ELR (cell line): ENCODE measurements at places on chromosomes 3 and 15.

GRCh38 chr3:192851821-192852372, 65.8 kb downstream of the MB21D2 start:
- peak; percentile 85 for DNase-seq

DNA sequence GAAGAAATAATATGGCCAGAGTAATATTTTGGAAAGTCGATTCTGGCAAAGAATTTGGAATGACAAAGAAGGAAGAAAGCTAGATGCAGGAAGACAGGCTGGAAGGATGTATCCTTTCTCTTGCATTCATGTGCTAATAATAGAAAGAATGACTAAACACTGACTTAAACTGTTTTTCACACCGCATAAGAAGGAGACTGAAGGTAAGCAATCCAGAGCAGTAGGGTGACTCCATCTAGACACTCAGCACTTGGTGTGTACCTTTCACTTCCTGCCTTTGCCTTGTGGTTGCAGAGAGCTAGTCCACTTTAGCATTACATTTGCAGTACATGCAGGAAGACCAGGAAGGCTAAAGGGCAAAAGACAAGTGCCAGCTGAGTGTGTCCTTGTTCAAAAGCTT, 234.6 kb downstream of the RBMS3 start:
- peak; percentile 75 for DNase-seq

DNA sequence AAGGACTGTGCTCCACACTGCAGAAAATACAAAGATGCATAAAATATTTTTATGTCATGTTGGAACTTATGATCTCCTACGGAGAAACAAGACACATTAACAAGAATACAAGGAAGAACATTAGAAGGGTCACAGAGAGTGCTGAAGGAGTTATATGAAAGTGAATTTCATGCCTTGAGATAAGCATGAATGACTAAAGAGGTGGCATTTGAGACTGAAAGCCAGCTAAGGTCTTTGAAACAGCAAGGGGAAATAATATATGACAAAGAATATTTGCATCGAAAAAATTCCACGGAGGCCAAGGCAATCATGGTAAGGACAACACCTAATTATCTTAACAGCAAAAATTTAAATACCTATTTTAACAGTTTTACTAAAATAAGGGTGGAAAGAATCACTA, 12.5 kb downstream of the GSK3B start:
- DNase-seq: no peak

GRCh38 chr15:74957476-74958035, 984 bp upstream of the RPP25 start:
- peak; percentile 33 for DNase-seq

GRCh38 chr3:38085311-38085942, 46.4 kb downstream of the DLEC1 start:
- no peak for DNase-seq

- no peak for DNase-seq
These were observed 6.3 kb downstream of the ADGRG7 start for GRCh38 chr3:100615684-100616083.

DNA sequence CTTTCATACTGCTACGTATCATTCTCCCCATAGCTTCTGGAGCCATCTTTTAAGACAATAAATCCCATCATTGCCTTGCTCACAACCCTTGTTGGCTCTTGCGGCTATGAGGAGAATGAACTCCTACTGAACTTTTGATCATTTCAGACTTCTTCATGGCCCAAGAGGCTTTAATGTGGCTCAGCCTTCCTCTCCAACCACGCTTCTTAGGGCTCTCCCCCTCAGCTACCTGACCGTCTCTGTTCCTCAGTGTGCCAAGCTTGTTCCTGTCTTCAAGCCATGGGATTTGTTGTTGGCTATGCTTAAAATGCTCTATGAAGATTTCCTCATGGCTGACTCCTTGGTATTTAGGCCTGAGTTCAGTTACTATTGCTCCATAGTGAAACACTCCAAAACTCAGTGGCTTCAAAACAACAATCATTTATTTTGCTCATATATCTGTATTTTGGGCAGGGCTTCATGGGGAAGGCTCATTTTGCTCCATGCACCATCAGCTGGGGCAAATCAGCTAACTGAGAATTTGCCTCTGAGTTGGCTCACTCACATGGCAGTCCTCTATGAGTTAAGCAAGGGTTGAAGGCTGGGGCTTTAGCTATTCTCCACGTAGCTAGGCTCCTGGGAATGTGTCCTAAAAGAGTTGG, 47.5 kb downstream of the FOXL2 start:
- DNase-seq: no peak

GRCh38 chr3:61094608-61095007, 156.6 kb downstream of the FHIT start:
- DNase-seq: no peak

GRCh38 chr3:54034971-54035370, 87.4 kb upstream of the CACNA2D3 start:
- DNase-seq: no peak

DNA sequence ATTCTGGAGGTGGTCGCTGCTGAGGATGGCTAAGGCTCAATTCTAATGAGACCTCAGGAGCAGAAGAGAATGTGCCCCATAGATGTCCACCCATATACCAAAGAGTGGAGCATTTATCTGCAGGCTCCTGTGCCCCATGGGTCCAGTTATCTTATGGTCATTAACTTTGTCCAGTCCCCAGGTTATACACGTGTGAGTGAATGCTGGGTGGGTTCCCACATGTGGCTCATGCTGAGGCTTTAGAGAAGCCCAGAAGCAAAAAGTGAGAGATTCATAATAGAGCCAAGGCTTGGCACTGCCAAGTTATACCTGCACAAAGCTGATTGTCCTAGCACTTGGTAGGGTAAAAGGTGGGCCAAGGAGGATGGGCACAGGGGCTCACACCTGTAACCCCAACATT, 30.0 kb upstream of the MINAR1 start:
- no peak for DNase-seq

DNA sequence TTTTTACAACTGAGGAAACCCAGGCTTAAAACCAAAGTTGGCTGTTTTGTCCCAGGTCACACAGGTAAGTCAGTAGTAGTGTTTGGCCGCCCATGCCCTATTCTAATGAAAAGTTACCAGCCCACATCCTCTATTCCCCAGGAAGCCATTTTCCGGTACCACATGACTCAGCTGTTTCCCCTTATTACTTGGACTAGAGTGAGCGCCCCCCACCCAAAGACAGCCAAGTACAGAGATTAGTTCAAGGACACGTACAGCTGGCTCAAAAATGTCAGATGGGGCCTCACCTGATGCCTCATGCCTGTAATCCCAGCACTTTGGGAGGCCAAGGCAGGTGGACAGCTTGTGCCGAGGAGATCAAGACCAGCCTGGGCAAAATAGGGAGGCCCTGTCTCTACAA, 8.5 kb upstream of the KLHL6 start:
- no peak for DNase-seq

DNA sequence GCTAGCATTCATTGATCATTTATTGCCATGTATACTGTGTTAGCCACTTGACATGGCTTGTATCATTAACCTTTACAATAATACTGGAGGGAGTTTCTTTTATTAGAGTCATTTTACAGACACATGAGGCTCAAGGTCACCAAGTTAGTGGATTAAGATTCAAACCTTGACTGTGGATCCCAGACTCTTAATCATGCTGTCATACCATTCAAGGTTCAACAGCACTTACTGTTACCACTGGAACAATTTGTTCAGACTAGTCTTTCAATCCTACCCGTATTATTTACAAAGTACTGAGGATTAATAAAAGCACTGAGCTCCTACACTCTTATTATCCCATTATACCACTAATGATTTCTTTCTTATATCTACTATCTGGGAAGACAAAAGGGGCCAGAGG, 1.2 kb downstream of the COX17 start:
- DNase-seq: no peak

DNA sequence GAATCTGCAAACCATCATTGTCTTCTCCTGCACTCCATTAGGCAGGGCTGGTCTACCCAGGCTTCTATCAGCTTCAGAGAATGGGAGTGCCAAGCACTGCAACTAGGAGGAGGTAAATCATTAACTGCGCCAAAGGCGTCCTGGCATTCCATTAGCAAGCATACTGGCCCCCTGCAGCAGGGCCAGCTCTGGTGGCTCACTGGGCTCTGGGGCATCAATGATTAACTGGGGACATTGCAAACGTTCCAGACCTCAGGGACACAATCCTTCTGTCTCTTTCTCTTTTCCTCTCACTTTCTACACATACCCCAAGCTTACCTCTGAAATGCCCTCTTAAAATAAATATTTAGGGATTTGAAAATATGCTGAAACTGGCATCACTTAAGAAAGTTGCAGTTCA, 129.0 kb downstream of the MYLK start:
- no peak for DNase-seq

DNA sequence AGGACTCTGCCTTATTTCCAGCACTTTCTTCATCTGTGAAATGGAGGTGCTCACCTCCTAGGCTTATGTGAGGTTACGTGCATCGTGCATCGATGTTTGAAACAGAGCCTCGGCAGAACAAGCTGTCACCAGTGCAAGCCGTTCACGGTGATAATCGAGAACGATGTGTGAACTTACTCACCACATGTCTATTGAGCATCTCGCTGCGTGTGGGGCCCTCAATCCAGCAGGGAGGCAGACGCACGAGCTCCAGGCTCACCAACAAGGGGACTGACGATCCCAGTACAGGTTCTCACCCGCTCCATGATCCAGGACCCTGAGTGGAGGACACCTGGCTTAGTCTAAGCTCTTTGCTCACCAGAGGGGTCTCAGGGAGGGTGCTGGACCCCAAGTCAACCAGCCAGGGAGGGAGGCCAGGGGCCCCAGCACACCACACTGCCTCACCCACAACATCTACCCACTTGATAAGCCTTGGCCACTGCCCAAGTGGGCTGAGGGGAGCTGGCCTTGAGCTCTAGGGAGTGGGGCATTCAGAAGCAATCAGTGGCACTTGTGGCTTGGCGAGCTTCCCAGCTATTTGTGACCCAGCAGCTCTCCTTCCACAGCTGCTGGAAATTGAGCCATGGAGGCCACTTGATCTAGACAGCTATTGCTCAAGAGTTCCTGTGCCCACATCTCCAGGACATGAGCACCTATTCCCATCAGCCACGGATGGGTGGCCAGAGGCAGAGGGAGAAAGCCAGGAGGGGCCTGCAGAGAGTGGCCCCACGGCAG, 34.4 kb upstream of the SLC6A1 start:
- DNase-seq: no peak

DNA sequence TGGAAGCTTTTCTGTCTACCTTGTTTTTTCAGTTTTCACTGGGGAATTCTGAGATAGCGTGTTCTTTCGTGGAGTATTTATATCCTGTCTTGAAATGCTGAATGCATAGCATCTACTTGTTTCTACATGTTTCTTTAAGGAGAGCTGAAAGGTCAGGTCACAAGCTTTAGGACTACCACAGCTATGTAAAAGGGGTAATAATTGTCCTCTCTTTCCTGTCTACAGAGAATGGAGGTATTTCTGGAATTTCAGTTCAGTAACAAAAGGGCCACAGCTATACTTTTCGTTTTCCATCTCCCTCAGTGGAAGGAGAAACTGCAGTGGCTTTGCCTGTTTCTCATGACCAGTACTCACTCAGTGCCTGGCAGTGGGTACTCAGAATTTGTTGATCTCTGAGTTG, 4.7 kb downstream of the INAFM2 start:
- no peak for DNase-seq

DNA sequence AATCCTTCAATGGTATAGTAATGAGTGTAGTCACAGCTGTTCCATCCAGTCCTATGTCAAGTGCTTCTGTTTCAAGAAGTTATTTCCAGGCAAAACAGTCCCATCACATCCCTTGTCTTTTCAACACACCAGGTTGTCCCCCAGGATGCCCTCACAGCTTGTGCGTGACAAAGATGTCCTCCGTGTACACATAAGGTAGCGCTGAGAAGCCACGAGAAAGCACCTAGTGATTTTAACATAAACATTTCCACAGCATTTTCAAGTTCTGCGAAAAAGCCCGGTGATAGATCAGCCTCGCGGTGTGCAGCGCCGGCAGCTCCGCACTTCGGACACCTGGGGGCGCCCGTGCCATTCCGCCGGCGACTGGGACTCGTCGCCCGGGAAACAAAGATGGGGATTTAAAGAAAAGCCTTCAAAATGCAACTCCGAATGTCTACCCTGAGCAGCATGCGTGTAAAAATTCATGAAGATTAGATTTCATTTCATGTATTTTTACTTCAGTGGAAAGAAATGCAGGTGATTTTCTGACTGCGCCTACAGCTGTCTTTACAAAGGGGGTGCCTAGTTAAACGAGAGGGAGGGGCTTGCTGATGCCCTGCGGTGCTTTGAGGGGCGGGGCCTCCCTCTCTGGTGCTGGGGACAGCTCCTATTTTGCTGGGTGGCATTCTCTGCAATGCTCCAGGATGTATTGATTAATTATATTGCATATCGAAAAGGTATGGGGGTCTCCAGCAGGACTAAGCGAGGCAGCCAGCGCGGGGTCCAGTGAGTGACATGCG, 49.9 kb downstream of the KY start:
- DNase-seq: peak; percentile 73

DNA sequence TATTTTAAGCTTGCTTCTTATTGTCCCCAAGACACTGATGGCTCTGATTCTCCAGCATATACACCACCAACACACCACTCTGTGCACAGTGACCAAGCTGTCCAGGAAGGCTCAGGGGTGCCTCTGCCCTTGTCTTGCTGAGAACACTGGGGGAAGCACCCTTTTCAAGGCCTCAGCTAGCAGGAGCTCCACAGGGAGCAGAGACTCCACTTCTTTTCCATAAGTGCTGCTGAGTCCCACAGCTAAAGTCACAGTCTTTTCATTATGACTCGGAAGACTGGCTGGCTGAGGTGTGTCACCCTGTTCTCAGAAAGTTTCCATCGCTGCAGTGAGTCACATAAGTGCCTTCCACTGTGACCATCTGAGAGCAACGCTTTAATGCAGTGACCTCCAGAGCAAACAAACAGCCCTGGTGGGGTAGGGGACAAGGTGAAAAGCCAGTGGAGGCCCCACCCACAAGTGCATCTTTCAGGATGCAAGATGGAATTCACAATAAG, 226.9 kb upstream of the CHRNA7 start:
- DNase-seq: no peak
